Epithelial cell of alveolus of lung (primary cell): ENCODE measurements at places on chromosomes 2 and 18. TPM values are rescaled to one million over a fixed set of nuclear protein-coding genes. Genes with fewer than 3 reads are reported as not detected.

The GAREM2 gene
- total RNA-seq = 1.6 and 1.9 TPM in 2 replicates

The REEP1 gene
- 0.13 and 0.40 TPM in 2 replicates for total RNA-seq

The RNF125 gene
- 0.56 and 0.65 TPM in 2 replicates for total RNA-seq

The PTH2R gene
- total RNA-seq = not detected in 2 replicates

The KANSL3 gene
- 26.8 and 34.7 TPM in 2 replicates for total RNA-seq

The TET3 gene
- total RNA-seq = 3.6 and 4.8 TPM in 2 replicates

The CDKL4 gene
- total RNA-seq = 0.32 TPM in 1 of 2 replicates, not detected in the other
